Activated naive CD4-positive, alpha-beta T cell treated with anti-CD3 and anti-CD28 coated beads, Interleukin-2, amount 50 U/mL, for 72 hours (primary cell): ENCODE measurements at places on chromosomes 5 and 9. TPM values are rescaled to one million over a fixed set of nuclear protein-coding genes. Genes with fewer than 3 reads are reported as not detected.

GBGT1 gene
- total RNA-seq, result 3.1 TPM

VLDLR gene
- total RNA-seq, result 0.98 TPM

ZDHHC11 gene
- 3.4 TPM for total RNA-seq

DNA sequence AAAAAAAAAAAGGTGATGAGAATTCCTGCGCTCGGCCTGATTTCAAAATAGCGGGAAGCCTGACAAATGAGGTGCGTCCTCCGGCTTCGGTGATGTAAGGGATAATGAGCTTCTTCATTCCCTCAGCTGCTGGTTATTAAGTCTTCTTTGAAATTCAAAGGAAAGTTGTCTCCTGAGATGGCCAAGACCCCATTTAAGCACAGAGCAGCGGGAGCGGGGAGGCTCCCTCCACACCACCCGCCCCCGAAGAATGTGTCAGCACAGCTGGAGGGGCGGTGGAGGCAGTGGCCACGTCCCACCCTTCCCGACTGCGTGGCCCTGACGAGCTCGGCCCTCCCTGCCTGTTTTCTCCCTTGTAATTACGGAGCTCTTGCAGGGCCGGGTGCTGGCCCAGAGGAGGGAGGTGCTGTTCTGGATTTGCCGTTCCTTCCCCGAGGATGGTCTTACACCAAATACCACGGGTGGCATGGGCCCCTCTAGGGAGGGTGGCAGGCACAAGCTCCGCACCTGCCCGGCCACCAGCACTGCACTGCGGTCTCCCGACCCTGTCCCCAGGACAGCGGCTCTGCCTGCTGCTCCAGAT is 31.0 kb downstream of the SLC9A3 start:
- no peak for DNase-seq

GRCh38 chr9:13480693-13481092 is 201.2 kb upstream of the MPDZ start:
- no peak for DNase-seq

ACOT12 gene
- total RNA-seq, result not detected

- DNase-seq, result no peak
These were observed 17.3 kb downstream of the LEAP2 start for GRCh38 chr5:132890817-132891216.

DNA sequence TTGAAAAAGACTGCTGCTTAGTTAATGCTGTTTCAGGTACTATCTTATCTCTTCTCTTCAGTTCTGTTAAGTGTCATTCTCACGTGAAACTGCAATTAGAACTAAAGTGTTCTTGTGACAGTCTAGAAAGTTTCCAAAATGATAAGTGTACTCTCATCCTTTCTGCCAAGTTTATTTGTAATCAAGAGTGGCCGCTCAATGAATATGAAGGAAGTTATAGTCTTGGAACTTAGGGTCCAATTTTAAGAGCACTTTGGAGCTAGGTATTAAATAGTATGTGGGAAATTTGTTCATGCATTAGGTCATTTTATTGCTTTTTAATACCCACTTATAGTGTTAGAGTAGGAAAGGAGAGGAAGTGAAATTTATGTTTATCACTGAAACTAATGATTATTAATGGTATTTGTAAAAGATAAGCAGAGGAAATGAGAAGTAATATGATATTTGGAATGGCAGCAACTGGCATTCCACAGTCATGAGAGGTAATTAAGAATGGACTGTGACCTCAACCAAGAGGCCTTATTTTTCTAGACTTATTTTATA is 20.4 kb downstream of the XRCC4 start:
- DNase-seq, result no peak

- DNase-seq, result peak; percentile 4
These were observed 83.0 kb upstream of the GLIS3 start for GRCh38 chr9:4382722-4383317.

DNA sequence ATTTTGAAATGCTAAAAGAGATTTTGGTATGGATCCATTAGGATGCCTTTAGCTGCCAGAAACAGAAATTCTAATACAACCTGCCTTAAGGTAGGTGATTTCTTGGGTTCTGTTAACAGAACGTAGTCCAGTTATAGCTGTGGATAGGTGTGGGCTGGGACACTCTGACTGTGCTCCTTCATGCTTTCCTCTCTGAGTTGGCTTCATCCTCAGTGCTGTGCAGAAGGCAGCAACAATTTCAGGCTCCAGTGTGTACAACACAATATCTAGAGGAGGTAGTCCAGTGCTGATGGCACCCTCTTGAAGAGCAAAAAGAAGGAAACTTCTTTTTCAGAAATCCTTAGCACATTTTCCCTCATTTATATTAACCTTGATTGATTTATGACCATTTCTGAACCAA is 34.4 kb downstream of the NNT start:
- DNase-seq, result no peak

SLCO6A1 gene
- total RNA-seq, result not detected

FAM153A gene
- 87.3 TPM for total RNA-seq

FOXD4L6 gene
- not detected for total RNA-seq

GRCh38 chr5:59537961-59538749 is 355.4 kb downstream of the PDE4D start:
- no peak for DNase-seq

GRCh38 chr9:4678679-4679267 is 596 bp upstream of the CDC37L1 start:
- DNase-seq, result no peak

DNA sequence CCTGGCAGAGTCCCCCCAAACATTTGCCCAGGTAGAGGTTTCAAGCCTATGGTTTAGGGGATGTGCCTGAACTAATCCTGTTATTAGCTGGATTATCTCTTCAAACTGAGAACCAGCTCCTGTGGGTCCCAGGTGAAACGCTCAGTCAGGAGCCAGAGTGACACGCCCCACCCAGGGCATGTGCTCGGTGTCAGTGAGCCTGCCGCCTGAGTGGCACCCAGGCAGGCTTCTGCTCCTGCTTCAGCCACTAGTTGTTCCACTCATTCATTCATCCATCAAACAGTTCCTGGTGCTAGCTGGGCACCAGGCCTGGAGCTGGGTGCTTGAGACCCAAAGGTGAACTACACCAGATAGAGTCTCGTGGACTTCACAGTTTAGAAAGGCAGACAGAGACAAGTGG is 129.4 kb upstream of the PITX1 start:
- no peak for DNase-seq

STPG3 gene
- not detected for total RNA-seq

PPIC gene
- not detected for total RNA-seq

DMGDH gene
- not detected for total RNA-seq

COL5A1 gene
- 0.04 TPM for total RNA-seq

GRCh38 chr5:74974451-74975091 is 77.8 kb downstream of the GCNT4 start:
- no peak for DNase-seq

NUTM2G gene
- total RNA-seq, result not detected

DNA sequence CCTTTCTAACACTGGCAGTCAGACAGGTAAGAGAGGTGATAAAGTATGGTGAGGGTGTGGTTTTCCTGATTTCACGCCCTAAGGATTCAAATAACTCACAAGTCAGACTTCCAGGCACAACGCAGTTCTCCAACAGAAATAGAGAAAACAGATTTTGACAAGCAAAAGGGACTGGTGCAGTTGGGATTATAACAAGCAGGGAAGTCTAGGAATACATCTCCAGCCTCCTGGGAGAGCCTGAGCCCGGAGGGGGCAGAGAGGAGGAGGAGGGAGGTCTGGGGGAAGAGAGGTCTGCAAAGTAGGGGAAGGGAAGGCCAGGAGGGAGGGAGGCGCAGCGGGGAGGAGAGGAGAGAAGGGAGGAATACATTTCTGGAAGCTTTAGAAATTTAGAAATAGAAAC is 1.6 kb downstream of the CMBL start:
- DNase-seq, result no peak

GTF2H2C gene
- 79.5 TPM for total RNA-seq

DNA sequence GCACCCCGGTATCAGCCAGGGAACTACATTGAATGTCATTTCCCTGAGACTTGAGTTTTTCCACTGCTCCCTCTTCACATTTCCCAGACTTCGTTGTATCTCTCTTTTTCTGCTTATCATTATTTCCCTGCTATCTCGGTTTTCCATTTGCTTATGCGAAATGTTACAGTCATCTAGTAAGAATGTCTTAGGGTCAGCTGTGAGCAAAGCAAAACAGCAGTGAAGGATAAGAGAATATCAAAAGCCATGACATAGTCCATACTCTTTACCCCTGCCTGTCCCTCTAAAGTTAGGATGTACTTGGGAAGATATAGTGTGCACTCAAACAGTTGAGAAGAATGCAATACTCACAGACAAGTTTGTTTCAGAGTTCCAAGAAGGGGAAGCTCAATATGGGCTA is 88.7 kb downstream of the ITGA1 start:
- no peak for DNase-seq

DNA sequence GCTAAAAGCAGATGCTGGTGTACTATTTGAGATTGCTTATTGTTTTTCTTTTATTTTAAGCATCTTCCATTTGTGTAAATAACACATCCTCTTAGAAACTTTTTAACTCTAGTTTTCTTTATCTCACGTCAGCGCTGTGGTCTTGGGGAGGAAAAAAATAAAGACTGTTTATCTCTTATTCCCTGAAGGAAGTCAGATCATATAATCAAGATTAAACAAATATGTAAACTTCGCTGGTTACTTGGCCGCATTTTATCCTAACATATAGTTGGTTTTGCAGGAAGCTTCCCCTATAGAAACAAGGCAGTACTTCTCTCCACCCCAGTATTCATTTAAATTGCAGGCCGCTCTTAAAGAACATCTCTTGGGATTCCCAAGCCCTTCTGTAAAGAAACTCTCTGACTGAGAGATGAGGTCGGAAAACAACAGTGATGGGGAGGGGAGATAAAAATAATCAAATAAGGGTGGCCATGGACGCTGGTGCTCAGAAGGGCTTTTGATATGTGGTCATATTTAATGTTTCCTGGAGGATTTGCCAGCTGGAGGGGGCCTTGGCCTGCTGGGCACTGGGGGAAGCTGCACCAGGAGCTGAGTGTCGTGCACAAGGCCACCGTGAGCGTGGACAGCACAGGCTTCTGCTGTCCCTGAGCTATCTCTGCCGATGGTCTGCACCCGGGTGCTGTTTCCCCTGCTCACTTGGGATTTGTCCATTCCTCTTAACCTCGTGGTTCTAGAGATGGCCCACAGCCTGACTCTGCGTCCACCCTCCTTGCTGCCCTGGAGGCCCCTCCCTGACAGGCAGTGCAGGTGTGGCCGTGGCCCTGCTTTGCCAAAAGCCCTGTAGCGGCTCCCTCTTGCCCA is 23.8 kb downstream of the NEURL1B start:
- no peak for DNase-seq

GRCh38 chr9:121744002-121744686 is 92.7 kb downstream of the DAB2IP start:
- DNase-seq, result peak; percentile 31

GRCh38 chr9:137429974-137430722 is 7.0 kb downstream of the NOXA1 start:
- no peak for DNase-seq

NMUR2 gene
- total RNA-seq, result not detected

EQTN gene
- not detected for total RNA-seq

GRCh38 chr9:118459913-118460312 is 755.7 kb downstream of the TLR4 start:
- DNase-seq, result no peak

- no peak for DNase-seq
These were observed 66.1 kb downstream of the FBXL17 start for GRCh38 chr5:108315829-108316228.

NR5A1 gene
- total RNA-seq, result not detected

MARCOL gene
- not detected for total RNA-seq

GRCh38 chr5:127757576-127757975 is 54.4 kb downstream of the CCDC192 start:
- peak; percentile 11 for DNase-seq

DNA sequence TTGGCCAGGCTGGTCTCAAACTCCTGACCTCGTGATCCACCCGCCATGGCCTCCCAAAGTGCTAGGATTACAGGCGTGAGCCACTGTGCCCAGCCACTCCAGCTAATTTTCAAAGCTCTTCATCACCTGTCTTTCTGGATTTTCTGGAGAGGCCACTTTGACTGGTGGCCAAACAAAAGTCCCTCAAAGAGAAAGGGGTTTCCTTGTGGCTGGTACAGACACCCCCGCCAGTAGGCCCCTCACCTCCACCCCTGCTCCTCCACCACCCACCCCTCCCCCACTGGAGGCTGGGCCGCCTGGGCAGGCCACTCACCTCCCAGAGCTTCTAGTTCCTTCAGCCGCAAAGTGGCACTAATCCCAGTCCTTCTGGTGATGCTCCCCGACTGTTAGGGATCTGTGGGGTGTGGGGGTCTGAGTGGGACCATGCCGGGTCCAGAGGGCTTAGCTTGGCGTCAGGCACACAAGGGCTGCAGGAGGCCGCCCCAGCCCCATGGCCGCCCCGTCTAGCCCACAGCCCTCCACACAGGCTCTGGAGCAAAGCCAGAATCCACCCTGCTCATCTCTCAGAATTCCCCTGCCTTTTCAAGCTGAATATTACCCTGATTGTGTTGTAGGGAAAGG is 182.0 kb upstream of the IER5L start:
- no peak for DNase-seq

PAEP gene
- total RNA-seq, result not detected

SLC34A3 gene
- total RNA-seq, result 0.12 TPM

DNA sequence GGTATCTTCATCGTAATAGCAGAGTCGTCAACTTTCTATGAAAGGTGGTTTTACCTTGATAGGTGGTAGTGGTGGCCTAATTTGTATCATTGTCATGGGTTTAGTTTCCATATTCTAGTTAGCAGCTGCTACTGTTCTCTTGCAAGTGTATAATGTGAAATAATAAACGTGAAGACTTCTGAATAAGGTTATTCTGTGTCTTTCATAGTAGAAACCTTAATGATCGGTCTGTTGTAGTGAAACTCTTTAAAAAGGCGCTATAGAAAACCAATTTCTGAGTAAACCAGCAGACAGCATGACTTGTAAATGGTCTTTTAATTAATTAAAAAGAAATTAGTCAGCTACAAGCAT is 1.6 kb downstream of the SET start:
- no peak for DNase-seq

DNA sequence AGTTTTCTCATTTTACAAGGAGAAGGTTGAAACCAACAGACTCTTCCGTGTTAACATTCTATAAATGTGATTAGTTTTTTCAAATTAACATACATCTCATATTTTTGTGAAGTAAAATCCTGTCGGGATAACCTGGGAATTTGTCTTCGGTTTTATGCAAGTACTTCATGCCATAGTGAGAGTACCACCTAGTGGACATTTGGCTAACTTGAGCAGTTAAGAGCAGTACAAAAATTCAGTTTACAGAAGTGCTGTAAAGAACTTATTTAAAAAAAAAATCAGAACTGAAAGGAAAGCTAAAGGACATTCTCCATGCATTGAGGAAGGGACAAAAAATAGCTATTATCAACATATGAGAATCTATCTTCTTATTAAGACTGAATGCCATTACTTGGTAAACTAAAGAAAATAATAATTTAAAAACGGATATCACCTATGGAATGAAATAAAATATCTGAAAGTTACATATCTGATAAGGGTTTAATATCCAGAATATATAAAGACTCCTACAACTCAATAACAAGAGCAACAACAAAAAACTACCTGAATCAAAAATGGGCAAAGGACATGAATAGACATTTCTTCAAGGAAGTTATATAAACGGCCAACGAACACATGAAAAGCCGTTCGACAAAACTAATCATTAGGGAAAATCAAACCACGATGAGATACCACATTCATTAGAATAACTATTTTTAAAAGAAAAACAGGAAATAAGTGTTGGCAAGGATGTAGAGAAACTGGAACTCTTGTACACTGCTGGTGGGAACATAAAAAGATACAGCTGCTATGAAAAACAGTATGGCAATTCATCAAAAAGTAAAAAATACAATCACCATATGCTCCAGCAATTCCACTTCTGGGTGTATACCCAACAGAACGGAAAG is 117.0 kb upstream of the GNA14 start:
- no peak for DNase-seq
